Globus pallidus (tissue), 1 donor: ENCODE measurements at places on chromosomes 7 and 10.

DNA sequence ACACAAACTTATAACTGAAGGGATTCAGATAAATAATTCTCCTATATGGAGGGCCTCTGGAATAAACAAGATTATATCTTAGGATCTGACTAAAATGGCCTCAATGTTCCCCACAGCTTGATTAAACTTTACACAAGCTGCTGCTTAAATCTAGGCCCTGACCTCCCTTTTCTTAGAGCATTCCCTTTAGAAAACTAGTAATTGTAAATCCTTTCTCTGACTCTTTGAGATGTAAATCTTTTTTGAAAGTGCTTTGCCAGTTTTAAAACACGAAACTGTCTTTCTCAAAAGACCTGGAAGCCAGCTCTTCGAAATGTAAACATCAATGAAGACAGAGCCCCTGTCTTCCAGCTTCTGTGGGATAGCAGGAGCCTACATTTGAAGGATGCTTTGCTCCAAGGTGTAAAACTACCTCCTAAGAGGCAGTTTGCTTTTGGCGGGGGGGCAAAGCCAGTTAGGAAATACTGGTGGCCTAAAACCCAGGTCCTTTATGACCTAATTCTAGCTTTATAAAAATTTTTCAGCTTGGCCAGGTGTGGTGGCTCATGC is 758.7 kb downstream of the CNTNAP2 start:
- DNase-seq: no peak

DNA sequence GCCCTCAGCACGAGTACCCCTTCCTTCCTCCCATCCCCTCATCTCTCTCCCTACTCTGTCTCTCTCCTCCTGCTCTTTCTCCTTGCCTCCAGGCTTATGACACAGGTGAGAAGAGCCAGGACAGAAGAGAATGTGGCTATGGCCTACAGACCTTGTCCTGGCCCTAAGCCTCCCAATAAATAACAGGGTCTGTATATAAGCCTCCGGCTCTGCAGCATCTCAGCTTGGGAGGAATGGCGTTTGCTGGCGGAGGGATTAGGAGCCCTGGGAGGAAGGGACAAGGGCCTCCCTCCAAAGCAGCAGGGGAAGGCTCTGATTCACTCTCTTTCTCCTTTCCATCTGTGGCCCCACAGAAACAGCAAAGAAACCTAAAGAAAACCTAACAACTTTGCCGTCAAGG is 45.8 kb downstream of the COL13A1 start:
- DNase-seq: no peak

GRCh38 chr7:141460781-141461715 is 90.2 kb upstream of the AGK start:
- DNase-seq: peak; percentile 61

GRCh38 chr7:30080818-30081217 is 52.6 kb downstream of the PLEKHA8 start:
- no peak for DNase-seq

GRCh38 chr10:124003481-124003870 is 89.9 kb downstream of the CHST15 start:
- DNase-seq: no peak
